CD4-positive, alpha-beta memory T cell (primary cell): ENCODE measurements at places on chromosomes 3 and 15. TPM values are rescaled to one million over a fixed set of nuclear protein-coding genes. Genes with fewer than 3 reads are reported as not detected.
A peak's percentile ranks its signal among the peaks of the same experiment; 100 is the strongest.

CLRN1 gene
- not detected for total RNA-seq

DNA sequence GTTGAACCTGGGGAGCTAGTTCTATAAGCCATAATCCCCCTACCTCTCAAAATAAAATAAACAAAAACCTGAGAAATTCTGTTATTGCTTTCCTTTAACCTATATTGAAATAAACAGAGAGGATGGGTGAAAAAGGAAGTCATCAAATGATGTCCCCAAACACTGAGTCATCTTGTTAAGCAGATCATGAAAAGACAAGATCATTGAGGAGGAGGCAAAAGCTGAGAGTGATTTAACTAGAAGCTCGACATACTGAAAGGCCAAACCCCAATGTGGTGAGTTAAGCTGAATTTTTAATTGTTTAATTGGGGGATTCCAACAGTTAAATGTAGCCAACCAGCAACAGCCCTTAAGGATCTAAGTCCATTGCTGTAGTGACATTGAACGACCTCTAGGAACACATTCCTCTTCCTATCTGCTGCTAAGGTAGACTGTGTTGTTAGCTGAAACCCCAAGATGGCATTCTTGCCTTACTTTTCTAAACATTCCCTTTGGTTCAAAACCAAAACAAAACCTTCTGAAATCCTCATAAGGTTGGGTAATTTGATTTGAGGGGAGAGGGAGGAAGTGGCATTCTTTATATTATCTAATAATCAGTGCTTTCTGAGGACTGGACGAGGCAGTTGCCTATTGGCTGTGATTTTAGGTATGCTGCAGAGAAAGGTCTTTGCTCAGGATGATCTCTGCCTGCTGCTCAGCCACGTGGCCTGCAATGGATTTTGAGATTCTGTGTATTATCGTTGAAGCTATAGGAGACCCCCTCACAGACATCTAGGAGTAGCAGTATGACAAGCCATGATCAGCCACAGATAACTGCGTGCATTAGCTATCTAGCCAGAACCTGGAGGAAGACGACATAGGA lies 62.7 kb upstream of the BNIP2 start:
- H3K4me1 ChIP-seq = peaks cover 10% of the 10 kb centered on the region
- no peaks in the 10 kb centered on the region for H3K27me3 ChIP-seq
- no peak overlapping the region for H3K27ac ChIP-seq
- DNase-seq = peak; percentile 74

CADPS gene
- not detected for total RNA-seq

CCDC9B gene
- 5.1 TPM for total RNA-seq

UROC1 gene
- total RNA-seq = not detected

- H3K27me3 ChIP-seq = no peaks in the 10 kb centered on the region
- no peaks in the 10 kb centered on the region for H3K4me1 ChIP-seq
- no peak for DNase-seq
Observed at GRCh38 chr15:60259469-60259868, 138.3 kb downstream of the ANXA2 start.

DAZL gene
- total RNA-seq = not detected

GRCh38 chr15:76904461-76905012 lies 603 bp downstream of the SCAPER start:
- peak overlapping the region; percentile 71 for H3K27ac ChIP-seq
- no peaks in the 10 kb centered on the region for H3K36me3 ChIP-seq
- no peaks in the 10 kb centered on the region for H3K27me3 ChIP-seq
- peaks cover 36% of the 10 kb centered on the region for H3K4me1 ChIP-seq

DNA sequence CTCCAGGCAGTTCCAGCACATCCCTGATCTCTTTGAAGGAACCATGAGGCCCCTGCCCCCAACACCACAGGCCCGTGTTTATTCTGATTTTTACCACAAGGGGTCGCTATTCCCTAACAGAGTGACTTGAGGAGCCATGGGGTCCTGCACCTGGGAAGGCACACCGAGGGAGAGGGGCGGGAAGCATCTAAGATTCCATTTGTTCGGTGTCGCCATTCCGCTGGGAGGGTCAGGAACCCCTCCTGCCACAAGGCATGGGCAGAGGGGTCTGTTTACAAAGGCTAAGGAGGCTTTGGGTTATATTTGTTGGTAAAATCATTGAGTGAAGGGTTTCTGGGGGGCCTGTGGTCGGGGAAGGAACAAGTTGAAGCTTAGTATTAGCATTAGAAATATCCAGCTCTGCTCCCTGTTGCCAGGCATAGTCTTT lies 77.1 kb downstream of the WDR76 start:
- no peak overlapping the region for H3K4me3 ChIP-seq
- H3K4me1 ChIP-seq = no peaks in the 10 kb centered on the region
- H3K36me3 ChIP-seq = no peaks in the 10 kb centered on the region
- no peak overlapping the region for H3K27ac ChIP-seq

- H3K4me1 ChIP-seq = peaks cover 8% of the 10 kb centered on the region
- no peak overlapping the region for H3K27ac ChIP-seq
- H3K36me3 ChIP-seq = no peaks in the 10 kb centered on the region
- H3K4me3 ChIP-seq = no peak overlapping the region
- no peaks in the 10 kb centered on the region for H3K27me3 ChIP-seq
- no peak for DNase-seq
Observed at GRCh38 chr3:129553171-129553570, 10.2 kb downstream of the H1-8 start.

GRCh38 chr15:77138167-77138522 lies 67.2 kb upstream of the TSPAN3 start:
- H3K27me3 ChIP-seq = no peaks in the 10 kb centered on the region
- no peaks in the 10 kb centered on the region for H3K36me3 ChIP-seq
- no peak for DNase-seq
- H3K27ac ChIP-seq = no peak overlapping the region
- H3K4me1 ChIP-seq = no peaks in the 10 kb centered on the region

- DNase-seq = no peak
- no peak overlapping the region for H3K4me3 ChIP-seq
- no peak overlapping the region for H3K27ac ChIP-seq
- no peaks in the 10 kb centered on the region for H3K27me3 ChIP-seq
- H3K36me3 ChIP-seq = no peaks in the 10 kb centered on the region
Observed at GRCh38 chr3:61831973-61832372, 270.6 kb downstream of the PTPRG start.

DNA sequence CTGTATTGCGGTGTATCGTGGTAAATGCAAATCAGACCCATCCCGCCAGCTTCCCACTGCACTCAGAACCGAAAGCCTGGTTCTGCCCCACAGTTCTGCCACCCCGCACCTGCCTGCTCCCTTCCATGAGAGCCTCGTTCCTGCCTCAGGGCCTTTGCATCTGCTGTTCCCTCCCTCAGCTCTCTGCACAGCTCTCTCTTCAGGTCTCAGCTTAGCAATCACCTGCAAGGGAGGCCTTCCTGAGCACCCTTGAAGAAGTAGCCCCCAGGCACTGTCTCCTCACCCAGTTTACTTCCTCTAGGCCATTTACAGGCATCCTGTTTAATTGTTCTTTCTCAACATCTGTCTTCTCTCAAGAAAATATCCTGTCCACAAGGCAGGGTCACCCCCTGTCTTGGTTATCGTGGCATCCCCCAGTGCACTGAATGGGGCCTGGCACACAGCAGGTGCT lies 13.3 kb upstream of the IQSEC1 start:
- no peaks in the 10 kb centered on the region for H3K4me1 ChIP-seq
- H3K36me3 ChIP-seq = no peaks in the 10 kb centered on the region
- DNase-seq = no peak
- no peaks in the 10 kb centered on the region for H3K27me3 ChIP-seq
- no peak overlapping the region for H3K27ac ChIP-seq
- no peak overlapping the region for H3K4me3 ChIP-seq

- DNase-seq = peak; percentile 39
- no peaks in the 10 kb centered on the region for H3K27me3 ChIP-seq
- peak within 1 kb of the TSS; percentile 65 for H3K27ac ChIP-seq
- peaks cover 61% of the 10 kb centered on the region for H3K4me1 ChIP-seq
- no peaks in the 10 kb centered on the region for H3K36me3 ChIP-seq
- peak within 1 kb of the TSS; percentile 64 for H3K4me3 ChIP-seq
Observed at GRCh38 chr3:112974894-112975293, at the start of gene CD200R1. Gene CD200R1, minus strand, starts transcription at chr3:112975103. Its CDS starts 246 bp downstream, at chr3:112974857.

OIP5 gene
- 0.52 TPM for total RNA-seq

DNA sequence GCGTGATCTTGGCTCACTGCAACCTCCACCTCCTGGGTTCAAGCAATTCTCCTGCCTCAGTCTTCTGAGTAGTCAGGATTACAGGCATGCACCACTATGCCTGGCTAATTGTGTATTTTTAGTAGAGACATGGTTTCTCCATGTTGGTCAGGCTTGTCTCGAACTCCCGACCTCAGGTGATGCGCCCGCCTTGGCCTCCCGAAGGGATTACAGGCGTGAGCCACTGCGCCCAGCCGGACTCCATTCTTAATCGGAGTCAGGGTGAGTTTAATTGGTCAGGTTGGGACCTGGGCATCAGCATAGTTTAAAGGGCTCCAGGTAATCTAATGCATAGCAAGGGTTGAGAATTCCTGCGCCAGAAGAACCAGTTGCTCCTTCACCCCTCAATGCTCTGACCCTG lies 29.2 kb downstream of the MAGEF1 start:
- no peak overlapping the region for H3K27ac ChIP-seq
- H3K4me1 ChIP-seq = no peaks in the 10 kb centered on the region
- DNase-seq = no peak
- no peaks in the 10 kb centered on the region for H3K36me3 ChIP-seq

GRCh38 chr3:27090275-27091041 lies 278.7 kb downstream of the NEK10 start:
- H3K4me1 ChIP-seq = no peaks in the 10 kb centered on the region
- H3K4me3 ChIP-seq = no peak overlapping the region
- no peaks in the 10 kb centered on the region for H3K36me3 ChIP-seq
- no peak for DNase-seq
- H3K27ac ChIP-seq = no peak overlapping the region

TMEM207 gene
- not detected for total RNA-seq

DNA sequence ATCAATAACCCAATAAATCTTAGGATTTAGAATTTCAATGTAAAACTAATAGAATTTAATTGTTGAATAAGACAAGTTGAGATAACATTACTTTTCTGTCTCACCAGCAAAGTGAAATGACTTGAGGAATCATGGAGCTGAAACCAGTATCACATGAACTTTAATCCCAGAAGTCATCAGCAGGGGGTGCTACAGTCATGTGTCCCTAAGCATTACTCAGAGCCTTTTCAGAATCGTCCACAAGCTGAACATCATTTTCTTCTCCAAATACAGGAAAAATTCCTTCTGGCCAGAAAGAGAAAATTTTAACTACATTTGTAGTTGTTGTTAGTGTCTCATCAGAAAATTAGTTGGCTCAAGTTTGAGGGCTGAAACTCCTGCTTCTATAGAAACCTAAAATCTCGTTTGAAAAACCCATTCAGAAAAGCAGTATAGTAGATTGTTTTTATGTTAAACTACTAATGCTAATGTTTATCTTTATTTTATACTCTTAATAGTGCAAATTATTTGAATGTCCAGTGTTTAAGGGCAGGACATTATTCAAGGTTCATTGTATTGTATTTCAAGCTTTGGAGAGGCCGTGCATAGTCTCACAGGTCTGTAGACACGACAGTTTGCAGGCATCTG lies 384.1 kb downstream of the PLOD2 start:
- no peak for DNase-seq
- no peak overlapping the region for H3K27ac ChIP-seq
- no peaks in the 10 kb centered on the region for H3K27me3 ChIP-seq
- H3K4me3 ChIP-seq = no peak overlapping the region
- no peaks in the 10 kb centered on the region for H3K4me1 ChIP-seq
- no peaks in the 10 kb centered on the region for H3K36me3 ChIP-seq

- H3K27ac ChIP-seq = no peak overlapping the region
- no peak for DNase-seq
- H3K36me3 ChIP-seq = no peaks in the 10 kb centered on the region
- H3K4me3 ChIP-seq = no peak overlapping the region
Observed at GRCh38 chr3:107942244-107942643, 148.6 kb downstream of the CD47 start.

DNA sequence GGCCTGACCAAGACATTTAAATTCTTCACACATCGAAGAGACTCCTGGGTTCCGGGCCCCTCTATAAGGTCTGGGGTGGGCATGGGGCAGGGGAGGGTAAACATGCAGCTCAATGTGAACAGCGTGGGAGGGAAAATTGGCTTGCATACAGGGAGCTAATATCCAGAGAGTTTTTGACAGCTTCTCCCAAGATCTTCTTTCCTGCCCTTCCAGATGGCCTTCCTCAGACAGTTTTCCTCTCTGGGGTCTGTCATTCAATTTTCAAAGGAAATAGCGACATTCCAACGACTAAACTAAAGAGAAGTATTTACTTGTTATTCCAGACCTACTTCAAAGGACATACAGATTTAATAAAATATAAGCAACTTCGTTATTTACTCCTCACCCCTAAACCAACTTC lies 1030.6 kb downstream of the MCTP2 start:
- no peak overlapping the region for H3K4me3 ChIP-seq
- DNase-seq = no peak
- no peaks in the 10 kb centered on the region for H3K36me3 ChIP-seq
- no peak overlapping the region for H3K27ac ChIP-seq

GRCh38 chr15:69417581-69417980 lies 3.4 kb downstream of the KIF23 start:
- no peaks in the 10 kb centered on the region for H3K27me3 ChIP-seq
- H3K4me3 ChIP-seq = no peak overlapping the region
- no peak for DNase-seq
- peaks cover 8% of the 10 kb centered on the region for H3K4me1 ChIP-seq

DNA sequence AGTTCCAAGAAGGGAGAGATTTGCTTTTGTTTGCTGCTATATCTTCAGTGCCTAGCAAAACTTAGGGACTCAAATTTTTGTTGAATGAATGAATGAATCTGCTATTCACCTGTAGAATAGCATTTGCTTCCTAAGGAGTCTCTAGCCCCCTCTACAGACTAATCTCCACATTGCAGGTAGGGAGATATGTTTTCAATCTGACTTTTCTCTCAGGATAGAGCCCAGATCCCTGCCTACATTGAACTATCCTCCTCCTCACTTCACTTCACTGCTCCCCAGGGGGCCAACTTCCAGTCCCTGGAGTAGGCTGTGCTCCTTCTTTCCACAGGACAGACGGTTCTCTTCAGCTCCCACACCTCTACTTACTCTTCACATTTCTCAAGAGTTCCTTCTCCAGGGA lies 81.9 kb upstream of the PTX3 start:
- H3K27ac ChIP-seq = no peak overlapping the region
- H3K27me3 ChIP-seq = no peaks in the 10 kb centered on the region
- H3K4me3 ChIP-seq = no peak overlapping the region
- no peaks in the 10 kb centered on the region for H3K4me1 ChIP-seq
- H3K36me3 ChIP-seq = no peaks in the 10 kb centered on the region

DNA sequence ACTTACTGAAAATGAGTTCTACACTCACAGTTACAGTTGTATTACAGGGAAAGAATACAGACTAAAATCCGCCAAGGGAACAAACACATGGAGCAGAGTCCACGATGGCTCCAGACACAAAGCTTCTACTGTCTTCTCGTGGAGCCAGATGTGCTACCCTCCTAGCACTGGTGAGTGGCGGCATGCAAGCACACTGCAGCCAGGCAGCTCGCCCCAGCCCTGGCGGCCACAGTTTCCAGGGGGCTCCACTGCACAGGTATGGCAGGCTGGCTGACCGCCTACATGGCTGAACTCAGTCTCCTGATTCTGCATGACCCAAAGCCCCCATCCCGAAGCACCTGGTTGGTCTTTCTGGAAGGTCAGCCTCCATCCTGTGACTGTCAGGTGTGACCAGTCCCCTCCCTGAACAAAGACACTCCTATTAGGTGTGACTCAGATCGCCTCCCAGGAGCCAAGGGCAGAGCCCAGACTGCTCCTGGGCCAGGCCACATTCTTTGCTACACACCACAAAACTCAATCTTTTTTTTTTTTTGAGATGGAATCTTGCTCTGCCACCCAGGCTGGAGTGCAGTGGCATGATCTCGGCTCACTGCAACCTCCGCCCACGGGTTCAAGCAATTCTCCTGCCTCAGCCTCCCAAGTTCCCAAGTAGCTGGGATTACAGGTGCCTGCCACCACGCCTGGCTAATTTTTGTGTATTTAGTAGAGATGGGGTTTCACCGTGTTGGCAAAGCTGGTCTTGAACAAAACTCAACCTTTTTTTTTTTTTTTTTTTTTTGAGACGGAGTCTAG lies 51.5 kb downstream of the CFAP92 start:
- no peaks in the 10 kb centered on the region for H3K36me3 ChIP-seq
- no peak overlapping the region for H3K27ac ChIP-seq
- peaks cover 3% of the 10 kb centered on the region for H3K27me3 ChIP-seq
- DNase-seq = no peak
- H3K4me1 ChIP-seq = no peaks in the 10 kb centered on the region
